ENCODE measurements at places on chromosomes 4 and X.
A peak's percentile ranks its signal among the peaks of the same experiment; 100 is the strongest.

GRCh38 chr4:30953799-30954198, 233.6 kb downstream of the PCDH7 start:
- no peak for DNase-seq

- DNase-seq = no peak
Measured at GRCh38 chrX:40189637-40190036, 91.9 kb upstream of the BCOR start.

DNA sequence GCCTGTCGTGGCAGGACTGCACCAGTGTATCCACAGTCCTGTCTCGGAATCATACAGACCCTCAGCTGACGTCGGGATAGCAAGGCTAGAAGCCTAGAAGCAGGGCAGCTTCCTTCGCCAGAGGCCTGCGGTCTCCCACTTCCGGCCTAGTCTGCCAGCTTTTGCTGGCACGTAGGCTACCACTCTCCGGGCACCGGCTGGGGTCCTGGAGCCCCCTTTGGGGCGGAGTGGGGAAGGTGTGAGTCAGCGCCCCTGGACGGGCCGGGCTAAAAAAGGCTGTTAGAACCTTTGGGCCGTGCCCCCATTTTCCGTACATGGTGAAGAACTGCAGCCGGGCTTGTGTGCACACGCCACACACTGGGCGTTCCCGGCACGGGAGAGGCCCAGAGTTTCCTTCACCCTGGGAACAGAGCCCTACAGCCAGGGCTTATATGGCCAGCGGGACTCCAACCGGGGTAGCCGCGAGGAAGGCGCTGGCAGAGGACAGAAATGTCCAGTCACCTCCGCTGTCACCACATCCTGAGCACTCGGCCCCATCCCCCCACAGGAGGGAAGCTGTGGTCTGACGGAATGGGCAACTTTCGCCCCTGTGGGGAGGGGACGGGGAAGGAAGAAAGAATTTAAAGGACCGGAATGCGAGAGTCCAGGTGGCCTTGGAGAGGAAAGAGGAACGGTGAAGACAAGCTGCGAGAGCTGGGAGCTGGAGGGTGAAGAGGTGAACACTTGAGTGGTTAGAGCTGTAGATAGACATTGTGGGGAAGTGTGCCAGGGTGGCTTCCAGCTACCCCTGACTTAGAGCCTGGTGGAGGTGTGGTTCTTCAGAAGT, 4.6 kb downstream of the MAGIX start:
- peak; percentile 82 for DNase-seq

DNA sequence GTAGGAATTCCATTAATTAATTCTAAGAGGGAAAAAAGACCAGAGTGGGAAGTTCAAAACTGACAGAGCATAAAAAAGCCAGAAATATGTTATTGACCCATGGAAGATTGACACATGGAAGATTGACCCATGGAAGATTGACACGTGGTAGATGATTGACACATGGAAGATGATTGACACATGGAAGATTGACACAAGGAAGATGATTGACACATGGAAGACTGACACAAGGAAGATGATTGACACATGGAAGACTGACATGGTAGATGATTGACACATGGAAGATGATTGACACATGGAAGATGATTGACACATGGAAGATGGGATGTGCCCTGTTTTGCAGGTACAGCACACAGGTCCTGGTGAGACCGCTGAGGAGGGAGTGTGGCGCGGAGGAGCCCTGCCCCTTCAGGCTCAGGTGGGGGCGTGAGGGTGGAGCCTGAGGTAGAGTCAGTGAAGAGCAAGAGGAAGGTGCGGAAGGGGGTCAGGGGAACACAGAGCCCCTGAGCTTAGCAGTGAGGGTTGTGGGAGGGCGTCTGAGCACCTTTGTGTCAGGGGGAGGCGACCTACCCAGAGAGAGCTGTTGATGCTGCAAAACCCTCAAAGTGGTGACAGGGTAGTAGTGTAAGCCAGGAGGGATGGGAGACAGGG, 15.8 kb upstream of the PDE6B start:
- DNase-seq = no peak

GRCh38 chr4:185921583-185922555, 109.9 kb upstream of the SORBS2 start:
- DNase-seq = no peak

DNA sequence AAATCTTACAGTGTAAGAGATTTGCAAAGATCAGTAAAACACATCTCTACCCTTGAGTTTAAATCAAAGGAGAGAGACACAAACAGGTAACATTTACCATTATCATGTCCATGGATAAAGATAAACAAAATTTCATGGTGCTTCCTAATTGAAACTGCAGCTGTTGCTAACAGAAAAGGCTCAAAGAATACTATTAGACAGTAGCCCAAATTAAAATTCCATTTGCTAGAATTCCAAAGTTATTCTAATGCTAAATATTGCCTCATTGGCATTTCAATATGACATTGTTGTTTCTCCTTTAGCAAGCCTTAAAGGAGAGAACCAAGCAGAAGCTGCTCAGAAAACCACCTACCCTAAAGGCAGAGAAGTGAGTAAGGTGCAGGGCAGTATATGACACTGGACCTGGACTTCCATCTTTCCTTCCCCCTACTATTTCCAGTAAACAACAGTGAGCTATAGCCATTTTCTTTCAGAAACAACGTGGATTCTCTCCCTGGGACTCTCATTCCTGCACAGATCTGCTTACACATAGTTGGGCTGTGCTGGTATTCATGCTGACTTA, 19.5 kb upstream of the ZCCHC13 start:
- no peak for DNase-seq

GRCh38 chr4:145804116-145804515, 124.2 kb downstream of the C4orf51 start:
- peak; percentile 42 for DNase-seq

GRCh38 chr4:67886281-67886680, 2.5 kb upstream of the TMPRSS11D start:
- no peak for DNase-seq

- peak; percentile 30 for DNase-seq
Measured at GRCh38 chr4:61532336-61533000, 332.3 kb downstream of the ADGRL3 start.

- DNase-seq = no peak
Measured at GRCh38 chr4:119099227-119099810, 36.3 kb upstream of the MYOZ2 start.

DNA sequence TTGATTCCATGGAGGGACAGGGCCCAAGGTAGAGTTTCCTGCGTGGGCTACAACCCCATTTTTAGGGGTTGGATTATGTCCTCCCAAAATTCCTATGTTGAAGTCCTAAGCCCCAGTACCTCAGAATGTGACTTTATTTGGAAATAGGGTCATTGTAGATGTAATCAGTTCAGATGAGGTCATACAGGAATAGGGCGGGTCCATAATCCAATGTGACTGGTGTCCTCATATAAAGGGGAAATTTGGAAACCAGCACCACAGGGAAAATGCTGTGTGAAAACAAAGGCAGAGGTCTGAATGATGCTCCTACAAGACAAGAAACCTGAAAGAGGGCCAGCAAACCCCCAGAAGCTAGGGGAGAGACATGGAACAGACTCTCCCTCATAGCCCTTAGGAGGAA, 31.1 kb upstream of the MAMLD1 start:
- no peak for DNase-seq

GRCh38 chrX:65502618-65503017, 32.0 kb downstream of the LAS1L start:
- no peak for DNase-seq

GRCh38 chr4:83128240-83128929, 13.9 kb upstream of the PLAC8 start:
- no peak for DNase-seq

DNA sequence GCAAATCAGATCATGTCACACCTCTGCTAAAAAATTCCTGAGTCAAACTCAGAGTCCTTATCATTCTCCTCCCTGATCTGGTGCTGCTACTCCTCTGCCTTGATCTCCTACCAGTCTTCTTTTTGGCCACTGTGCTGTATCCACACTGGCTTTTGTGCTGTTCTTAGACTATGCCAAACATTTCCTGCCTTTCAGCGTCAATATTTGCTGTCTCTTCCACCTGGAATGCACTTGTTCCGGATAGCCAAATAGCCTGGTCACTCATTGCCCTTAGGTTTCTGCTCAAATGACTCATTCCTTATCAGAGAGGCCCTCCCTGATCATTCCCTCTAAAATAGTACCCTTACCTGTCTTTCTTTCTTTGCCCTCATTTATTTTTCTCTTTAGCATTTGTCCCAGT, 24.4 kb upstream of the RP2 start:
- no peak for DNase-seq

DNA sequence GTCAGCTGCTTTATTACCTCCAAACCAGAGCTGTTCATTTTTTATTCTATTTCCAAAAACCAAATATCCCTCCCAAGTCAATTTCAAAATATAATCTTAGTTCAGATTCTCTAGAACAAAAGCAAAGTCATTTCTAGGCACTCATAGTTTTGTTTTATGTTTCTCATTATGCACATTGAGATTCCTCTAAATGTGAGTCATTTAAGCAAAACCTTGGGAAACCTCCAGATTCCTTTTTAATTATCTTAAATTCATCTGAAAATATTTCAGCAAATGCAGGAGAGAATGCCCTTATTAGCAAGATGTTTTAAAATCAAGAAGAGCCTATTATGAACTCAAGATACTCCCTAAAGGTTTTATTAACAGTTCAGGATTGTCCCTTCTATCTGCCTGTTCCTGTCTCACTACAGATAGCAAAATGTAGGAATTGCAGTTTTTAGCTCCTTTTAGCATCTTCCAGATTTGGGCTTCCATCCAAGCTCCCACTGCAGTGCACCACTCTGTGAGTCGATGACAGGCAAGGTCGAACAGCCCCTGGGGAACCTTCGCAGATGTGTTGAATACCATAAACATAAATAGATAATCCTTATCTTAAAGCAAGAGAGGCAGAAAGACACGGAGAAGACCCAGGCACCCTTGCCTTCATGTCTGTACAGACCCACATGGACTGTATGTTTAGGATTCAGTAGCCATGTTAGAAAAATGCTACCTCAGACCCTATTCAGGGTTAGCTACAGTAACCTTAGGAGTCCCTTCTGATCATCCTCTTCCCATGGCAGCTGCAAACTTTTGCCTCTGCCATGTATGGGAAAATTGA, 11.3 kb upstream of the SLC9A7 start:
- DNase-seq = no peak

DNA sequence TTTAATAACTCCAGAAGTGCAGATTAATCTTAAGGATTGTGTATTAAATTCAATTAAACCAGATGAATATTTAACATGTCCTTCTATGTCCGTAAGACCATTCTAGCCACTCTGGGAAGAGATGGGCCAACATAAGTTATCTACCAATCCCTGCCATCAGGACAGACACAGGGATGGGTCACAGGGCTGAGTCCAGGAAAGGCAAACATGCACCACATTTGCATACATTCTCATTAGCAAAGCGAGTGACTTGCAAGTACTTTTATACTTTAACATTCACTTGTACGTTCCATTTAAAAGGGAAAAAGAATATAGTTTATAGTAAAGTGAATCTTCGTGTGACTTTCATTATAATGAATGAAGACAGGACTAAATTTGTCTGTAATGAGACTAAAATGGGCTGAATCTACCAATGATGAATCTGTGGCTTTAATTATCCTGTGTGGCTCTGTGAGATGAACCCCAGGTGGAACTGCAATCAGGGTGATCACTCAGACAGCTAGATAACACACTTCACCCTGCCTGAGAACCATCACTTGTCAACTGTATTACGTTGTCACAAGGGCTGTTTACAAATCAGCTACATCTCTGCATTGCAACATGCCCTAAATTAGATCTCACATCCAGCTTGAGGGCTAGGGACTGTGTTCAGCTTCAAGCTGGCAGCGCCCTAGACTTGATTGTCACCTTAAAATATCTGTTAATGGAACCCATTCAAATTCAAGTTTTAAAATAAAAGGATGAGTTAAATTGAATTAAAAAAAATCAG, 77.2 kb downstream of the SH3KBP1 start:
- no peak for DNase-seq

- no peak for DNase-seq
Measured at GRCh38 chrX:44002567-44002966, 29.4 kb upstream of the NDP start.

DNA sequence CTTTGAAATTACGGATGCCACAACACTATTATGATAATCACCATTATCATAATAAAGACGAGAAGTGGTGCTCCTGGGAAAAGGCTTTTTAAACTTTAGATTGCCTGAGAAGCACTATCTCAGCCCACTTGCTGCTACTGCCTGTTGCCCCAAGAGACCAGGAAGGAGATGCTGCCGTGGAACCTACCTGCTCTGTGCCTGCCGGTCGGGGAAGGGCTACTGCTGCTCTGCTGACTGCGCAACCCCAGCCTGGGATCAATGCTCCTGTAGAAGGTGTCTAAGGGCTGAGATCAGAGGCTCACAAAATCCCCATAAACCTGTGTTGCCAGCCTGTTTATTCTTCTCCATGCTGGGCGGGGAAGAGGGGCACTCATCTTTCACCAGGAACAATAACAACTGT, 145.3 kb upstream of the VCX3B start:
- no peak for DNase-seq

DNA sequence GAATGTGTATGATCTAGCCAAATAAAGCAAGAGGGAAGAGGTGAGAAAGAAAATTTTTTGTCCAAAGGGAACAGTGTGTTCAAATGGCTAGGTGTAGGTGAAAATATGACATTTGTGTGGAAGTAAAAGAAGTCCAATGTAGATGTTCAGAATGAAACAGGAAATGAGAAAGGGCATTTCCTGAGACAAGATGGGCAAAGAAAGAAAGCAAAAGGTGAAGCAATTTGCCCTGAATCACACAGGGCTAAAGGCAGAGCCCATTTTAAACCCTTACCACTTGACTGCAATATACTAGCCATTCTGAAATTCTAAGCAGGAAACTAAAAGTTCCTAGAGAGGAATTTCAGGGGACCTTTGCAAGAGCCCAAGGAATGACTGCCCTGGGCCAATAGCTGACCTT, 36.0 kb downstream of the CLOCK start:
- DNase-seq = no peak

DNA sequence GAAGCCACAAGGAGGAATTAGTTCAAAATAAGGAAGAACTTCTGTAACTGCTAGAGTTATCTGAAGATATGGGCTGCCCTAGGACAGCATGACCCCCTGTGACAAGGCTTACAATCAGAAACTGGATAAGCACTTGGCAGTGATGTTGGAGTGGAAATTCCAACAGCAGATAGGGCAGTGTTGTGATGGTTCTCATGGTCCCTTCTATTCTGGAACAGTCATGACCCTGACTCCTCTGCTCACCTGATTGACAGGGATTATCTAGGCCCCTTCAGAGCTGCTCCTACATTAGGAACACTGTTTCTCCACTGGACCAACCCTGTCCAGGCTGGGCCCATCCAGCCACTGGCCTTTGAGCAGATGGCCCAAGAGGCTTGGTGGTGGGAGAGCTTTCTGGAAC, 17.9 kb downstream of the NALF2 start:
- no peak for DNase-seq

DNA sequence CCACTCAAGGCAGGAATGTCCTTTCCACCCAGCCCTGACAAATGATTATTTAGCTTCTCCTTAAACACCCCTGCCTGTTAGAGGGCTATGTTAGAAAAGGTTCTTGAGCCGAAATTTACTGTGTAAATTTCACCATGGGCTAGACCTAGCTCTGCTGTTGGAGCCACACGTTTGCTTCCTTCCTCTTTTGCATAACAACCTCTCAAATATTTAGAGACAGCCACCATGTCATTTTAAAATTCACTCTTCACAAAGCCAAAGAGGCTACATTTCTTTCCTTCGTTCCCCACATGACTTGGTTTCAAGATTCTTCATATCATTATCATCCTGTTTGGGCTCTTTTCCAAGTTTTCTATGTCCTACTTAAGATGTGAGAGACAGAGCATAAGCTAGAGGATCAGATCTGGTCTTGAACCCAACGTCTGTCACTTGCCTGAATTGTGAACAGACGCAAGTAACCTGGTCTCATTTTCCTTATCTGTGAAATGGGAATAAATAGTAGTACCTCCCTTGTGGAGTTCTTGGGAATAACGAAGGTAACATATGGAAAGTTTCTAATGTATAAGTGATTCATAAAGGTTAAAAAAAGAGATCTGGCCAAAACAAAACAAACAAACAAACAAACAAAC, 6.7 kb downstream of the DOCK11 start:
- no peak for DNase-seq

All from right hindlimb (tissue), 1 donor.